ENCODE measurements at places on chromosomes 1 and 21.

- DNase-seq, result no peak
These were observed 60.7 kb downstream of the MAN1C1 start for GRCh38 chr1:25677193-25677773.

DNA sequence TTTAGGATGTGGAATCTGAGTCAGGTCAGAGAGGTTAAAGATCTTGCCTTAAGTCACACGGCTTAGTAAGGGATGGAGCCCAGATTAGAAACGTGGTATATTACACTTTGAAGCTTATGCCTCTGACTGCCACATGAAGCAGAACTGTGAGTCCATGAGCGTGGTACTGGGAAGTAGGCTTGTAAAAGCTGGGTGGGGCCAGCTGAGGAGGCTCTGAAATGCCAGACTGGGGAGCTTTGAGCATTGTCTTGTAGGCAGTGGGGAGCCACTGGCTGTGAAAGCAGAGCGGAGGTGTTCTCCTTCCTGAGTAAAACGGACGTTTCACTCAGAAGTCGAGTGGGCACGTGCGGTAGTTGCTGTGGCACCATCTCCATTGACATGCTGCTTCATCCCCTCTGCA is 72.6 kb upstream of the USP24 start:
- DNase-seq, result no peak

GRCh38 chr21:20998456-20998789 is 214 bp downstream of the NCAM2 start:
- no peak for DNase-seq

GRCh38 chr1:1996207-1996651 is 7.4 kb downstream of the CFAP74 start:
- DNase-seq, result peak; percentile 54

GRCh38 chr1:235430991-235431390 is 63.8 kb downstream of the TBCE start:
- DNase-seq, result no peak

DNA sequence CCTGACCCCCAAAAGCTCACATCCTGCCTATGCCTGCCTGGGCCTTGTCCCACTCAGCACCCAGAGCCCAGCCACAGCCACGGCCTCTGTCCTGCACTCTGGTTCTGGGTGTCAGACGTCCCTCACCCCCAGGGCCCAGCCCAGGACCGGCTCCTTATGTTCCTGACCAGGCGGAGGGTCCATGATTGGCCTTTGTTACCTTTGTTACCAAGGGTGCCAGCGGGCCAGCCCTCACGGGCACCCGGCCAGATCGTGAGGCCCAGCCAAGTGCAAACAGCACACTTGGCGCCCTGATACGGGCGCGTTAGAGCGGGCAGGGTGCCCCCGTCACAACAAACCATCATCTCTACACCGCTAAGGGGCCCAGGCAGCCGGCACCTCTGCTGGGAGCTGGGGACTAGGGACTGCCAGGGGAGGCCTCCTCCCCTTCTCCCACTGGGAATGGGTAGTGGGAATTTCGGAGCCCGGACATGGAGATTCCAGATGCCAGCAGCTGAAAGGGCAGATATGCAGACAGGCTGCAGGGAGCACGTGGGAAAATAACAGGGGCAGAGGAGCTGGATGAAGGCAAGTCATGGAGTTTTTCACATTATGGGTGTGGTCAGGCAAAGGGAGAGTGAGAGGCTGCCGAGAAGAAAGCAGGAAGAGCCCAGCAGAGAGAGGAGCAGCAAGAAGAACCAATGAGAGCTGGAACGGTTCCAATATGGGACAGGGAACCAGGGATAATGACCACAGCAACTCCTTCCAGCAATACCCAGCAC is 22.1 kb downstream of the HSPG2 start:
- no peak for DNase-seq

- DNase-seq, result no peak
These were observed 21.7 kb upstream of the KCND3 start for GRCh38 chr1:112011202-112011601.

GRCh38 chr1:5951846-5952410 is 40.3 kb downstream of the NPHP4 start:
- DNase-seq, result no peak

DNA sequence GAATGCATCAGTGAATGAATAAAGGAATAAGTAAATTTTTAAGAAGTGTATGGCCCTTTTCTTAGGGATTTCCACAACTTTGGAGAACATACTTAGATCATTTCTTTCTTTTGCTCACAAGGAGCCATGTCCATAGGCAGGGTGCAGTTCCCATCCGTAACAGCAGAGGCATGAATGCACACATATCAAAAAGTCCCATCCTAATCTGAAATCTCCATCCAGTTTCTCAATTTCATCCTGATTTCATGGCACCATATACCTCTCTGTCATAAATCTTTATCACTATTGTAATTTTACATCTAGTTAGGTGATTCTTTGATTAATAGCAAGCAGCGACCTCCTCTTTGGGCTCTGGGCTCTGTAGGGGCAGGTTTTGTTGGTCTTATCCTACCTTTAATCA is 359.2 kb downstream of the RRAGC start:
- DNase-seq, result peak; percentile 38

GRCh38 chr21:35720208-35720731 is 340.1 kb downstream of the SETD4 start:
- no peak for DNase-seq

DNA sequence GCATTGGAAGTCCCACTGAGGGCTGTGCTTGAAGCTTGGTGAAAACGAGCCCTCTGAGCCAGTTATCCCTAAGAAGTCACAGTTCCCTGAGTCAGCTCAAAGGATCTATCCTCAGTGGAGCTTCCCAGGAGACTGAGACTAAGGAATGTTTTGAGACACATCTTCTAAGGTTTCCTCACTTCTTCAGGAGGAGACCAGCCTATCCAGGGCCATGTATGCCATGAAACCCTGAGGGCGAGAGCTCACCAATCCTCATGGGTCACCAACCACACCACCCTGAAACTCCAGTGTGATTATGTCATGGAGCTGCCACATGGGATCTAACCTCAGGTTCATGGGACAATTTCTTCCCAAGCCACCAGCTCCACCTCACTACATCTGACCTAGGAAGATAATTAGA is 7.6 kb upstream of the TIE1 start:
- no peak for DNase-seq

DNA sequence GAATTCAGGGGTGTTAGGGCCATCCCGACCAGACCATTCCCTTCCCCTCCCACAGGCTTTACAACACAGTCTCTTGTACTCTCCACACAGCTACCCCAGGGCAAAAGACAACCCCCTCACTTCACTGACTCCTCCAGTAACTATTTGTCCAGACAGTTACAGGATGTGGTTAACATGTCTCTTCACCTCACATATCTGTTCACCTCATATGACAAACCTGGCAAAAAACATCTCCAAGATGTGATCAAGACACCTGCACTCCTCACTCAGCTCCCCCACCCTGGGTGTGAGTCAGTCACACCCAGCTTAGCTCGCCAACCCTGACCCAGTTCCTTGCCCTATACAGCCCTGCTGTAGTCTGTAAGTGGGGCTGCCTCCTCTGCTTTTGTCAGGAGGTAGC is 490.5 kb upstream of the CHRM3 start:
- DNase-seq, result no peak

GRCh38 chr21:45455674-45456583 is 51.0 kb downstream of the COL18A1 start:
- no peak for DNase-seq

DNA sequence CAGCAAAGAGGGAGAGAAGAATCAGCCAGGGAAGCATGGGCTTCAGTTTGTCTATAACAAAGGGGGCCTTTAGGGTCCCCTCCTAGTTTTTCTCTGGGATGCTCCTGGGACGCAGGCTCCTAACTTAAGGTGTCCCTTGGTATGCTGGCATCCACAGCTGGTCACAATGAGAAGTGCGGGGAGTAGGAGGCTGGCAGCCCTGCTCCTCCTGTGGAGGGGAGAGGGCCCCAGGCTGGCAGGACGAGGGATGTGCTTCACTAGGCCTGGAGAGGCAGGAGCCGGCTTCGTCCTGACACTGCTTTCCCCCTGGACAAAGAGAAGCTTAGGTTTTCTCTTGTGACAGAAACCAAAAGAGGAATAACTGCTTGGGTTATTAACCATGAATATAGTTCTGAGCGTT is 67.6 kb downstream of the NENF start:
- DNase-seq, result no peak

GRCh38 chr1:23039308-23039826 is 20.1 kb downstream of the KDM1A start:
- no peak for DNase-seq

GRCh38 chr1:2803086-2803930 is 1.8 kb upstream of the TTC34 start:
- no peak for DNase-seq

DNA sequence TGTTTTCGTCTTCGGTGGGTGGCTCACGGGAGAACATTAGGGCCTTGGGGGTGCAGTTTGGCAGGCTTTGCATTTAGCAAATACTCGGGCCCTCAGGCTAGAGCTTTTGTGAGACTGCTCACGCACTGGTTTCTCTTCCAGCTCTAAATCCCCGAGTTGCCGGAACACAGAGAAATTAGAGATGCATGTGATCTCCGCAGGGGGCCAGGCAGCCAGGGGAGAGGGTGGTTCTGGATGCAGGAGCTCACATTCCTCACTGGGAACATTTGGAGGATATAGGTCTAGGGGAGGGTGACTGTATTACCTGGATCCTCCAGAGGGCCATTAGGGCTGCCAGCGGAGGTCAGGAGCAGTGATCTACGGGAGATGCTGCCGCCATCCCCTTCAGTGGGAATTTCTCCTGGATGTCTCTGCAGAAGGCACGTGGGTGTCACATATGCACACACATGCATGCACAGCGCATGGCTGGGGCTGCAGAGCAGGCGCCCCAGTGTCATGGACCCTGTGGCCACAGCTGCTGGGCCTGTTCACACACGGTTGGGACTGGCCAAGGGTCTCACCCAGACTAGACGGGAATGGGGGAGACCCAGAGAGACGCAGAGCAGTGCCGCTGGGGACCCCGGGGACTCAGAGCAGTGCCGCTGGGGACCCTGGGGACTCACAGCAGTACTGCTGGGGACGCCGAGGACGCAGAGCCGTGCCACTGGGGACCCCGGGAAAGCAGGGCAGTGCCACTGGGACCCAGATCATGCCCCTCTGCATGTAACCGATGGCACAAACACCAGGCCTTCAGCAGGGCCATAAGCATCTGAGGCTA is 258.7 kb downstream of the CAMTA1 start:
- DNase-seq, result no peak

DNA sequence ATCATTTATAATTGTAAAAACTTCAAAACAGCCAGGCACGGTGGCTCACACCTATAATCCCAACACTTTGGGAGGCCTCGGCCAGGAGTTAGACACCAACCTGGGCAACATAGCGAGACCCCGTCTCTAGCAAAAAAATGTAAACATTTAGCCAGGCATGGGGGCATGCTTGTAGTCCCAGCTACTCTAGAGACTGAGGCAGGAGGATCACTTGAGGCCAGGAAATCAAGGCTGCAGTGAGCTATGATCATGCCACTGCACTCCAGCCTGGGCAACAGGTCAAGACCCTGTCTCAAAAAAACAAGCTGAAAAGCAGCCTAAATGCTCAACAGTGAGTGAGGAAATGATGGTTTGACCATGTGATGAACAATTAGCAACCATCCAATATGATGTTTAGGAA is 7.3 kb downstream of the C1orf167 start:
- no peak for DNase-seq
